ENCODE measurements at places on chromosomes 5 and 9. TPM values are rescaled to one million over a fixed set of nuclear protein-coding genes. Genes with fewer than 3 reads are reported as not detected.

Gene GTF2H2
- polyA plus RNA-seq = 17.7 TPM

Gene PLPP7
- polyA plus RNA-seq = 3.5 TPM

Gene SEMA6A
- polyA plus RNA-seq = 47.9 TPM

Gene MTAP
- 50.4 TPM for polyA plus RNA-seq

Gene UQCRQ
- polyA plus RNA-seq = 193 TPM

Gene TLX3
- not detected for polyA plus RNA-seq

Gene C9
- 0.35 TPM for polyA plus RNA-seq

Gene FSTL4
- polyA plus RNA-seq = 0.86 TPM

Gene SPZ1
- polyA plus RNA-seq = not detected

Gene PCDHGC3
- polyA plus RNA-seq = 128 TPM

Gene ARID3C
- polyA plus RNA-seq = not detected

Gene PCDHAC2
- polyA plus RNA-seq = 0.63 TPM

Gene FRMD3
- polyA plus RNA-seq = 21.4 TPM

Gene GDA
- polyA plus RNA-seq = 0.29 TPM
